ENCODE measurements at places on chromosomes 5 and 9.

- no peak overlapping the region for H3K27ac ChIP-seq
- DNase-seq, result no peak
- no peaks in the 10 kb centered on the region for H3K27me3 ChIP-seq
- peaks cover 5% of the 10 kb centered on the region for H3K4me1 ChIP-seq
Observed at GRCh38 chr9:18384066-18384465, 89.9 kb upstream of the ADAMTSL1 start.

GRCh38 chr5:146118322-146118721 is 12.9 kb upstream of the PLAC8L1 start:
- H3K4me3 ChIP-seq, result no peak overlapping the region
- H3K36me3 ChIP-seq, result peaks cover 61% of the 10 kb centered on the region
- H3K27me3 ChIP-seq, result no peaks in the 10 kb centered on the region

DNA sequence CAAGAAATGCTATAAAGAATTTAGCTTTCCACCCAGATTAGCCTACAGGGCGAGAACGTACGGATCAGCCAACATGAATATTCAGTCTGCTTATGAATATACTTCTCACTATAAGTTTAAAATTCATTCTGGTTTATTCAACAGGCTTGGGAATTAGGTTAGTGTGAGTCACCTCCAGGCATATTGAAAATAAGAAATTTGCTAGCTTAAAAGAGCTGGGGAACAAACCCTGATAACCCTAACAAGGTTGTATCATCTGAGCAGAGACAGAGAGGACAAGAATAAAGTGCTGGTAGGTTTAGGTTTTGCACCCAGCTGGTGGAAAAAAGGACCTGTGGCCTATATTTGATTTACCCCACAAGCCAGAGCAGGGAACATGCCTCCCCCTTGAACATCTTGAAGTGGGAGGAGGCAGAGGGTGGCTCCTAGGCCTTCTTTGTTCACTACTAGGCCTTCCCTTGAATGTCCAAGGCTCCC is 12.3 kb downstream of the FNBP1 start:
- no peaks in the 10 kb centered on the region for H3K27me3 ChIP-seq
- no peak overlapping the region for H3K4me3 ChIP-seq
- H3K27ac ChIP-seq, result no peak overlapping the region
- no peak for DNase-seq
- H3K4me1 ChIP-seq, result peaks cover 4% of the 10 kb centered on the region
- peaks cover 4% of the 10 kb centered on the region for H3K36me3 ChIP-seq

DNA sequence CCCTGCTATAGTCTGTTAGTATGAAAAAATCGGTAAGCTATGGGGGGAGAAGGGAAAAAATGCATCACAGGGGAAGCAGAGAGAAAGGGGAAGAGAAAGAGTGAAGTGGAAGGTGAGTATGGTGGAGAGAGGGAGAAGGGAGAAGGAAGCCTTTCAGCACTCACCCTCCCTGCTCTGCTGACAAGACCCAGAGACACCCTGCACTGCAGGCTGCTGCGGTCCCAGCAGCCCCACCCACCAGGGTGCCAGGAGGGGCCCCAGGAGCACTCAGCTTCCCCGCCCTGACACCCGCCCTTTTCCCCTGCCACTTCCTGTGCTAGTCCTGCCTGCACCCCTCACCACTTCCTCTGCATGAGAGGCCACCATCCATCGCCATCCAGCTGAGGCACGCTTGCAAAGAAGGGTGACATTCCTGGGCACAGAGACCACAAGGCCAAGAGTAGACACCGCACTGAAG is 12.7 kb downstream of the STK10 start:
- no peak overlapping the region for H3K4me3 ChIP-seq
- peak overlapping the region; percentile 58 for H3K27ac ChIP-seq
- no peaks in the 10 kb centered on the region for H3K36me3 ChIP-seq
- peaks cover 25% of the 10 kb centered on the region for H3K4me1 ChIP-seq
- DNase-seq, result no peak
- H3K27me3 ChIP-seq, result no peaks in the 10 kb centered on the region

DNA sequence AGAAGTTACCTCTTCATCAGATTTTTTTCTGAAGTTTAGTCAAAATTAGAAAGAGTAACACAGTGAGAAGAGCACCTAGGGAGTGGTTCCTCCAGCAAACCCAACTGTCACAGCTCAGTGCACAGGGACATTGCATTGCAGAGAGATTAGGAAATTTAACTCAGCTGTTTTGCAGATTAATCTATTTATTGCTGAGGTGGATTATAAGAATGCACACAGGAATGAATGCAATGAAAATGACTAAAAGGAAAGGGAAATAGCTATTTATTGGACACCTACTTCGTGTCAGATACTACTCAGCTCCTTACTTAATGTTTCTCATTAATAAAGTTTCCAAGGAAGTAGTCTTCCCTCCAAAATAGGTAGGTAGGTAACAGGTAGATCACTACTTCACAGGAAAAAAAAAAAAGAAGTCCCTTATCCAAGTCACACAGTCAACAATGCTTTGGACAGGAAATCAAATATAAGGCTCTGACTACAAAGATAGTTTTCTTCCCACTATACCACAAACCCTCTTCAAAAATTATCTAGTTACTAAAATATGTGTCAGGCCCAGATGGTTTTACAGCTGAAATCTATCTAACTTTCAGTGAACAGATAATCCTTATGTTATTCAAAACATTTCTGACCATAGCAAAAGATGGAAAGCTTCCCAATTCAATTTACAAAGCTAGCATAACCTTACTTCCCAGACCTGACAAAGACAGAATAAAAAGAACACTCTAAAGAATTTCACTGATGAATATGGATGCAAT is 442.2 kb upstream of the MPDZ start:
- no peaks in the 10 kb centered on the region for H3K36me3 ChIP-seq
- no peak overlapping the region for H3K27ac ChIP-seq
- no peaks in the 10 kb centered on the region for H3K27me3 ChIP-seq
- peaks cover 29% of the 10 kb centered on the region for H3K4me1 ChIP-seq
- no peak for DNase-seq

- H3K36me3 ChIP-seq, result no peaks in the 10 kb centered on the region
- DNase-seq, result no peak
- H3K27me3 ChIP-seq, result no peaks in the 10 kb centered on the region
- no peaks in the 10 kb centered on the region for H3K4me1 ChIP-seq
Observed at GRCh38 chr9:11805969-11806368, 887.2 kb upstream of the TYRP1 start.

DNA sequence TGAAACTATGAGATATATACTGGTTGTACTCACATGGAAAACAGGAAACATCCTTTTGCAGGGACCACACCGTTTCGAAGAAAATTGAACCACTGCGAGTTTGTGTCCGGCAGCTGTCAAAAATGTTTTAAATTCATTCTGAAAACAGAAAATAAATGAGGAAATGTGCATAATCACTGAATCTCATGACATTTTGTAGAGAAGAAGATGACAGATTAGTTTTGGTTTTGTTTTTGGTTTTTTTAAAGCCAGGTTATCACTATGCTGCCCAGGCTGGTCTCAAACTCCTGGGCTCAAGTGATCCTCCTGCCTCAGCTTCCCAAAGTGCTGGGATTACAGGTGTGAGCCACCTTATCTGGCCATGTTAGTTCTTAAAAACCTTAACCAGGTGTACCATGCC is 3.5 kb downstream of the TXNDC8 start:
- no peak overlapping the region for H3K4me3 ChIP-seq
- no peaks in the 10 kb centered on the region for H3K4me1 ChIP-seq
- H3K36me3 ChIP-seq, result no peaks in the 10 kb centered on the region
- no peak overlapping the region for H3K27ac ChIP-seq

GRCh38 chr5:176608937-176609723 is 826 bp downstream of the GPRIN1 start:
- no peak for DNase-seq
- no peaks in the 10 kb centered on the region for H3K36me3 ChIP-seq
- peaks cover 39% of the 10 kb centered on the region for H3K27me3 ChIP-seq
- no peak overlapping the region for H3K27ac ChIP-seq
- peak overlapping the region; percentile 93 for H3K4me3 ChIP-seq

GRCh38 chr5:140266471-140267200 is 36.3 kb downstream of the PFDN1 start:
- DNase-seq, result no peak
- no peak overlapping the region for H3K4me3 ChIP-seq
- H3K27me3 ChIP-seq, result no peaks in the 10 kb centered on the region
- H3K27ac ChIP-seq, result peak overlapping the region; percentile 37
- H3K36me3 ChIP-seq, result peaks cover 17% of the 10 kb centered on the region

GRCh38 chr9:128575469-128575868 is 23.1 kb downstream of the SPTAN1 start:
- DNase-seq, result no peak
- H3K27me3 ChIP-seq, result no peaks in the 10 kb centered on the region
- peaks cover 30% of the 10 kb centered on the region for H3K36me3 ChIP-seq
- no peak overlapping the region for H3K27ac ChIP-seq
- no peaks in the 10 kb centered on the region for H3K4me1 ChIP-seq

GRCh38 chr9:22447618-22448305 is 1.1 kb downstream of the DMRTA1 start:
- no peak for DNase-seq
- H3K27ac ChIP-seq, result peak overlapping the region; percentile 56
- H3K36me3 ChIP-seq, result no peaks in the 10 kb centered on the region
- H3K4me3 ChIP-seq, result peak overlapping the region; percentile 85

DNA sequence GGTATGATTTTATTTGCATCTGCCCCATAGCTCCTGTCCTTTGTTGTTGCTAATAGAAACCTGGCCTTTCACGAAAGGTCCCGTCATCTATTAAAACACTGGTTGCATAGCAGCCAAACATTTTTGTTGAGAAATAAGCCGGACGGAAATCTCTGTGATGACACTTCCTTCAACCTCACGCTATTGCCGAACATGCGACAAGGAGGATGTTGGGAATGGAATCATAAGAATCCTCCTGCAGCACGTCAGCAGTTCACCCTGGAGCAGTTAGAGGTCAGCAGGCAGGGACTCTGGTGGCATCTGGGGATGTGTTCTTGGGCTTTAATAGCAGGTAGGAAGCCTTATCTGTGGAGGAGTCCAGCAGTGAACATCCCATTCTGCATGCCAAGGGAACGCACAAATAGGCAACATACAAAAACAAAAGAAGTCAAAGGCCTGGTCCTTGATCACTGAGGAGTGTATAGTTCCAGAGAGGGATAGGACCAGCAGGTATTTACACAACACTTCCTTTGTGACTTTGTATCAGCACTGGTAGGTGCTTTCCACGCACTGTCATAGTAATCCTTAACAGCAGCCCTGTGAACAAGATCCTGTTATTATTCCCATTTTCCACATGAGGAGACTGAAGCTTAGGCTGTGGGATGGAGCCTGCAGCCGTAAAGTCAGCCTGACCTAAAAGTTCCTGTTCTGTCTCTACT is 33.4 kb downstream of the ARHGAP26 start:
- no peaks in the 10 kb centered on the region for H3K27me3 ChIP-seq
- H3K36me3 ChIP-seq, result no peaks in the 10 kb centered on the region
- no peak overlapping the region for H3K4me3 ChIP-seq
- no peak overlapping the region for H3K27ac ChIP-seq
- H3K4me1 ChIP-seq, result peaks cover 24% of the 10 kb centered on the region

GRCh38 chr5:75475364-75475763 is 36.1 kb downstream of the CERT1 start:
- no peak for DNase-seq
- peaks cover 9% of the 10 kb centered on the region for H3K4me1 ChIP-seq
- H3K27ac ChIP-seq, result no peak overlapping the region
- no peak overlapping the region for H3K4me3 ChIP-seq
- no peaks in the 10 kb centered on the region for H3K27me3 ChIP-seq

- peaks cover 5% of the 10 kb centered on the region for H3K4me1 ChIP-seq
- H3K27ac ChIP-seq, result no peak overlapping the region
- no peak for DNase-seq
- H3K27me3 ChIP-seq, result peaks cover 2% of the 10 kb centered on the region
- H3K36me3 ChIP-seq, result peaks cover 15% of the 10 kb centered on the region
Observed at GRCh38 chr9:109923471-109923760, 143.4 kb downstream of the PALM2AKAP2 start.

GRCh38 chr5:134524826-134525682 is at the start of gene JADE2:
JADE2 (plus strand) TSS chr5:134525670; CDS start chr5:134535858, 10,188 bp downstream.
- peaks cover 8% of the 10 kb centered on the region for H3K4me1 ChIP-seq
- no peaks in the 10 kb centered on the region for H3K36me3 ChIP-seq
- peak within 1 kb of the TSS; percentile 93 for H3K27ac ChIP-seq

DNA sequence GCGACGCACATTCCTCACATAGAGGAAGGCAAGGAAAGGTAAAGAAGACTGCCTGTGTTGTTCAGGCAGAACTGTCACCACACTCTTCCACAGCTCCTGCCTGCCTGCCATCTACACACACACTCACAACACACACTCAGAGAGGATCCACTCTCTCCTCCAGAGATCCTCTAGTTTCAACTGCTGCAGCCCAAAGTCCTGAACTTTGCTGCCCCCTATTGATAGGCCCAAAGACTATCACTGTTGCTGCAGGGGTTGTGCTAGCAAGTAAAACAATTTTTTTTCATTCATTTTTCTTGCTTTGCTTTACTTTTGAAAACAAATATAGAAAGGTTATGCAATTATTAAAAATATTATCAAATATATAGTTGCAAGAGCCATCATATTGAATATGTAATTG is 5.9 kb upstream of the CFAP90 start:
- DNase-seq, result no peak
- no peak overlapping the region for H3K4me3 ChIP-seq
- no peak overlapping the region for H3K27ac ChIP-seq
- peaks cover 6% of the 10 kb centered on the region for H3K36me3 ChIP-seq
- peaks cover 23% of the 10 kb centered on the region for H3K4me1 ChIP-seq
- no peaks in the 10 kb centered on the region for H3K27me3 ChIP-seq

DNA sequence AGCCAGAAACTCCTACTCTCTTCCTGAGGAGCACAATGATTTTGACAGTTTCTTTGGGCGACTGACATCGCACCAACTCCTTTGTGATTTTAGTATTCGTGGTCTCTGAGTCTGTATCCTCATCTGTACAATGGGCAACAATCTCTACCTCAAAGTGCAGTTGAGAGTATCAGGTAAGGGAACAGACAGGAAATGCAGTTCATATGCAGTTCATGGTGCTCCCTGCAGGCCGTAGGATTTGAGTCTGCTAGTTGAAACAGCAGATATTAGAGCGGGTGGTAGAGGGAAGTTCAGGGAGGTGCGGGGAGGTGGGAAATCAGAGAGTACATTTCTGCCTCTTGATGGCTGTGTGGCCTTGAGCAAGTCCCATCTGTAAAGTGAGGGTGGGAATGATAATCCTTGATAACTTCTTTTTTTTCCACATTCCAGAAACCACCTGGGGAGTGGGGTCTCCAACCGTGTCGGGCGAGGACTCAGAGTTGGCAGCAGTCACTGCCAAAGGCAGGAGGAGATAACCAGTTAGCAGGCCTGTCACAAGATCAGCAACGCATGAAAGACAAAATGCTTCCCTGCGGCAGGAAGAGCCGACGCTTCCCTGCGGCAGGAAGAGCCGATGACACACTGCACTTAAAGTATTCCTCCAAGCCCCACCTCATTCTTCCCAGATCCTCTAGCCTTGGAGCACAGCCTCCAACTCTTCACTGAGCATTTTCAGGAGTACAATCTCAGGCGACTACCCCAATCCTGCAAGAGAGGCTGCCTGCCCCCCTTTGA is 6.0 kb upstream of the NEK6 start:
- no peaks in the 10 kb centered on the region for H3K36me3 ChIP-seq
- H3K4me3 ChIP-seq, result no peak overlapping the region
- peaks cover 19% of the 10 kb centered on the region for H3K4me1 ChIP-seq
- peaks cover 30% of the 10 kb centered on the region for H3K27me3 ChIP-seq
- H3K27ac ChIP-seq, result no peak overlapping the region
- no peak for DNase-seq

GRCh38 chr5:89445106-89445745 is 562.2 kb upstream of the MEF2C start:
- no peak for DNase-seq
- no peak overlapping the region for H3K27ac ChIP-seq
- H3K4me1 ChIP-seq, result no peaks in the 10 kb centered on the region
- no peaks in the 10 kb centered on the region for H3K36me3 ChIP-seq

GRCh38 chr9:104604801-104605200 is 626 bp downstream of the OR13C2 start:
- no peaks in the 10 kb centered on the region for H3K4me1 ChIP-seq
- H3K27ac ChIP-seq, result no peak overlapping the region
- no peak for DNase-seq
- no peaks in the 10 kb centered on the region for H3K36me3 ChIP-seq
- no peak overlapping the region for H3K4me3 ChIP-seq
- peaks cover 14% of the 10 kb centered on the region for H3K27me3 ChIP-seq
